ENCODE measurements at places on chromosomes 7 and 10.
A peak's percentile ranks its signal among the peaks of the same experiment; 100 is the strongest.

GRCh38 chr10:30445711-30446110 is 11.7 kb downstream of the MAP3K8 start:
- no peak for DNase-seq

GRCh38 chr10:95688648-95689047 is 5.1 kb downstream of the TCTN3 start:
- no peak for DNase-seq

- DNase-seq = no peak
These were observed 6.0 kb downstream of the FAM3C start for GRCh38 chr7:121390109-121390508.

GRCh38 chr7:108284349-108285002 is 154.3 kb upstream of the LAMB4 start:
- no peak for DNase-seq

DNA sequence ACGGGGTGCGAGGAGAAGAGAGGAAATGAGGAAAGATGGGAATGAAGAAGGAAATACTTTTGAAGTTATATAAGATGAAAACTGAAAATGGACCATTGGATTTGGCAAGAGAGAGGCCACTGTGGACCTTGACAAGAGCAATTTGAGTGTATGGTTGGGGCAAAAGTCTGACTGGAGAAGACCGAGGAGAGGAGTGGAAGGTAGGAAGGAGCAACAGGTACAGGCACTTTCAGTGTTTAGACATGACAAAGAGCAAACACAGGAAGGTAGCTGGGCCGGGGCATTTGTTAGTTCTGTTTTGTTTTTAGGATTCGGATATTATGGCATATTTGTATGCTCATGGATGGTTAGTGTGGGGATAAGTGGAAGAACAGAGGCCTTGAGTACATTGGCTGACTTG is 99.4 kb downstream of the TAF3 start:
- no peak for DNase-seq

- DNase-seq = no peak
These were observed 125.0 kb downstream of the FOXP2 start for GRCh38 chr7:114539575-114539974.

- no peak for DNase-seq
These were observed 897.8 kb upstream of the PHF14 start for GRCh38 chr7:10075866-10076265.

GRCh38 chr7:33726582-33726981 is 178.8 kb upstream of the BMPER start:
- no peak for DNase-seq

DNA sequence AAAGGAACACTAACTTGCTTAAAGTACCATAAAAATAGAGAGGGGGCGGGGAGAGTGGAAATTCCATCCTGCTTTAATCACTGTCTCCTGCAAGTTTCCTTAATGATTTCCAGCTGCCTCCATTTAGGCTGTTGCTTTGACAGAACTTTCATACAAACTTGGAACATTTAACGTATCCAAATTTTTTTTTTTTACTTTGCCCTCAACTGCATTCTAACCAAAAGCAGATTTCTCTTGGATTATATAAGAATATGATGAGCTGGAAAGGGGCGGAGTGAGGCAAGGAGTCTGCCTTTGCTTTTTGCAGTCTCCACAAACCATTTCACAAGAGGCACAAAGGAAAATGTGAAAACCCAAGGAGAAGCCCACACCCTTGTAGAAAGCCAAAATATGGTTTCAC is 46.6 kb upstream of the COL1A2 start:
- DNase-seq = no peak

DNA sequence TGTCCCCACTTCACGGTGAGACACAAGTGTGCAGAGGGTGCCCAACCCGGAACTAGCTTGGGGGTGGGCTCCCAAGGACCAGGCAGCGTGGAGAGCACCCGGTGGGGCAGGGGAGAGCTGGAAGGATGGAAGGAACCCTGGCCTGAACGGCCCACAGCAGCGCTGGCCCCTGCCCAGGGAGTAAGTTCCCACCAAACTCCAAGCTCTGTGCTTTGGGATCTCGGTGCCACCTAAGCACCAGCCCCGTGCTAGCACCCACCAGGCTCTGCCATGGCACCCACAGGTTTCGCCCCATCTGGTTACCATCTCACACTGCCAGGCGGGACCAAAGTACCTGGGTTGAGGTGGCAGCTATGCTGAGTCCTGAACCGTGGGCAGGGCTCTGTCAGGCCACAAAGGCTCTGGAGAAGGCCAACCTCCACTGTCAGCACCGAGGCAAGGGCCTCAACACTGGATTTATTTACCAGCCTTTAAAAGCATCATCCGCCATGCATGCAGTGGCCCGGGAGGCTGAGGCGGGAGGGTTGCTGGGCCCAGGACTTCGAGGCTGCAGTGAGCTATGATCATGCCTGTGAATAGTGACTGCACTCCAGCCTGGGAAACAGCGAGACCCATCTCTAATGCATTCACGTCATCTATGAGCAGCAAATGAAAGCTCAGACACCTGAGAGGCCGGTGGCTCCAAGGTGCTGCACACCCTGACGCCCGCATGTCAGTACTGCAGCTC is 16.0 kb downstream of the GPER1 start:
- no peak for DNase-seq

DNA sequence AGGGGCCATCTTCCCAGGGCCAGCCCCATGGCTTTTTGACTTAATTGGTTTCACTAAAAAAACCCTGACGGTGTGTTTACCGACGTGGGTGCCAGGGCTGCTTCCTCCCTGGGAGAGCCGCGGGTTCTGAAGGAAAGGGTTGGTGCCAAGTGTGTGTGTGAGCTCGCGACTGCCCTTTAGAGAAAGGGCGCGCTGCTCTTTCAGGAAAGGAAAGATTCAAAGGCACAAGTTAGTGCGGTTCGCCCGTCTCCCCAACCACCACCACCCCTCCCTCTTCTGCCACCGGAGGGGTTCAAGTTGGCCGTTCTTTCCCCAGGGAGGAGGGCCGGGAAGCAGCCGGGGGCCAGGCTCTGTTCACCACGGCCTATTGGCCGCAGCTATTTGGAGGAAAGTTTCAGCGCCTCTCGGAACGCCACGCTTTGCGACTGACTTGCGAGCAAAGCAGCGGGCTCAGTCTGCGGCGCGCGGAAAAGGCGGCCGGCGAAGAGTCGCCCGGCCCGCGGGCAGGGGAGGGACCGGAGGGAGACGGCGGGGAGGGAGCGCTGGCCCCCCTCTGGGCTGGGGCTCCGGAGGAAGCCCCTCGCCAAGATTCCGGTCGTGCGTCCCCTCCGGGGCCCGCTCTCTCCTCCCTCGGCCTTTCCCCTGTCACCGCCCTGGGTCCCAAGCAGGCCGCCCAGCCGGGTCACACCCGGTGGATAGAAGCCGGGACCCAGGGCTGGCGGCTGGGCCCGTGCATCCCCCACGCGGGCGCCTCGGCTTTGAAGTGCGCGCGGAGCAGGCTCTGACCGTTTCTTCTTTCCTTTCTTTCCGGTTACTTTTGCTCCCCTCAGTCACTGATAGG is 165.9 kb upstream of the PPP1R3A start:
- no peak for DNase-seq

GRCh38 chr10:80078448-80079311 is at the start of gene TMEM254:
TMEM254 (plus strand) TSS chr10:80078665; CDS start chr10:80078700, 35 bp downstream.
- peak; percentile 90 for DNase-seq

GRCh38 chr10:6700066-6700465 is 120.0 kb upstream of the PRKCQ start:
- no peak for DNase-seq

DNA sequence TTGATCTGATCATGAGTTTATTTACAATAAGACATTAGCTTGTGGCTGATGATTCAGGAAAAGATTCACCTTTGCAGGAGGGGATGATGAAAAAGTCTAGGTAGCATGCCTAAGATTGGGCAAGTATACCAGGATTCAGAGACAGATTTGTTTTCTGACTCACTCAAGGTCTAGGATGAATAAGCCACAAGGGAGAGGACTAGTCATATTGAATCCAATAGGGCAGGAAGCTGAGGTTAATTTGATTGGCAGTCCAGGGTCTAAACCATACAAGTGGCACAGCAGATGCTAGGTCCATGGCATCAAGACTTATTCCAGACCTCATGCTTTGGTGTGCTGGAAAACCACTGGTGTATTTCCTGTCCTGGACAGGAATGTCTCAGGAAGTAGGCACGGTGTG is 1133.4 kb downstream of the XPNPEP1 start:
- DNase-seq = no peak

GRCh38 chr7:34320926-34321661 is 336.9 kb upstream of the NPSR1 start:
- peak; percentile 18 for DNase-seq

DNA sequence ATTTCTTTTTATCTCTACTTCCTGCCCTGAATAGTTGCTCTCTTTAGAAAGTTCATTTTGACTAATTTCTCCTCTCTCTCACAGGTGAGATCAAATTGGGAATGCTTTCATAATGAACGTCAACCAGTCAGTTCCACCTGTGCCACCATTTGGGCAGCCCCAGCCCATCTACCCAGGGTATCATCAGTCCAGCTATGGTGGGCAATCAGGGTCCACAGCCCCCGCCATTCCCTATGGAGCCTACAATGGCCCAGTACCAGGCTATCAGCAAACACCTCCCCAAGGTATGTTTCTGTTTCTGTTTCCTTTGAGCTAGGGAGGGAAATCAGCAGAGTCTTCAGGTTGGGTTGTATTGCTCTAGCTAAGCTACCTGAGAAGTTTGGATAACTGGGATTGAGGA is 2.5 kb downstream of the SEC24C start:
- DNase-seq = no peak

DNA sequence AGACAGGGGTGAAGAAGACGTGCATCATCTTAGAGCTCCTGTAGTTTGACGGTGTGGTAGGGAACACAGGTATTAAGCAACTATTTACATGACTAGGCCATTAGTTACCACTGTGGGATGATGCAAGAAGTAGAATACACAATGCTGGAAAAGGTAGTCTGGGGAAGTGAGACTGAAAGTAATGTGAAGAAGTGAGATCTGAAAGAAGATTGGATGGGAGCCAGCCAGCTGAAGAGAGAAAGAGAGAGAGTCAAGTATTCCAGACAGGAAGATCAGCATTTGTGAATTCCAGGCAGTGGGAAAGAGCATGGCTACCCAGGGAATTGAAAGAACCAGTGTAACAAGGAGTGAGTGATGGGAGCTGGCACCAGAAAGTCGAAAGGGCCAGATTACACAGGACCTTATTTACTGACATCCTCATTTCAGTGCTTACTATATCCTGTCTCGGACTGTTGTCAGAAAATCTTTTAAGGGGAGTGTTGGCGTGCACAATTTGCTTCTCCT is 4.0 kb upstream of the CFAP58 start:
- DNase-seq = no peak

DNA sequence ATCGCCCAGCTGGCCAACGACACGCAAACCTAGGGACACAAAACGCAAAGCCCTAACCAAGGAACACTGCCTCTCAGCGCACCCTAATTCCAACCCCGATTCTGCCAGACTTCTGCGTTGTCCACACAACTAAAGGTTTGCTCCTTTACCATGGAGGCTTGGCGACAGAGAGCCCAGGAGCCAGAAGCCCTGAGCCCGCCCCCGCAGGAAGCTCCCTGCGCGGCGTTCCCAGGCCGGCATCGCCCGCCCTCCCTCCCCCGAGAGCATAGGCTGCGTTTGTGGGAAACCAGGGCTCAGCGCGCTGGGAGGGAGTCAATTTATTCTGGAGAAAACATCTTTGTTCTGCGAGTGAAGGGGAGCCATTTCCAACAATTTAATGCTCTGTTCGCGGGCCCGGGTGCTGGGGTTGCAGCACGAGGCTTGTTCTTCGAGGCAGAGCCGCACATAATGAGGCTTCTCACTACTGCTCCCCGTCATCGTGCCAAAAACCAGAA is 103.9 kb downstream of the GRID1 start:
- DNase-seq = no peak

DNA sequence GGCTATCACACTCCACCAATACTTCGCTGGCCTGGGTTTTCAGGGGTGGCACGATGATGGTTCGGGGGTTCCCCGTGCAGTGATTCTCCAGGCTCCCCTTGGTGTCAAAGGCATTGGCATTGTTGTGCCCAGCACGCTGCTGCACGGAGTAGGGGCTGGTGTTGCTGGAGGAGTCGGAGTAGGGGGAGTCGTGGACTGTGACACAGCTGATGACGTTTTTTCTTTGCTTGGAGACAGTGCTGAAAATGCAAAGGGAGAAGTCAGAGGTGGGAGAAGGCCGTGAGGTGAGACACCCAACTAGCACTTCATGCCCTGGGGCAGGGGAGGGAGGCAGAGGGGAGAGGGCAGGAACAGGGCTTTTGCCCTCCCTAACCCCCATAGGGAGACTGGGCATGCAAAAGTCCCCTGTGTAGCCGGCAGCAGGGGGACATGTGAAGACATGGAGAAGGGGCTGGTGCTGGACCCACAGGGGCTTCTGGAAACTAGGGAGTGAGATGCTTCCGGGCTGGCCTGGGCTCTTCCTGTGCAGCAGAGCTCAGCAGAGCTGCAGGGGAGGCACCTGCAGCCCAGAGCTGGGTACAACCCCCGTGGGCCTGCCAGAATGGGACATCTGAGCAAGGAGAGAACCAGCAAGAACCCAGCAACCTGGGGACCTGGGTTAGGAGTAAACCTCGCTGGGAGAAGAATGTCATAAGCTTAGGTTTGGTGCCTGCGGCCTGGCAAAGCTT is 60.5 kb downstream of the CLEC2L start:
- no peak for DNase-seq

GRCh38 chr7:86214734-86215133 is 429.0 kb upstream of the GRM3 start:
- DNase-seq = no peak

DNA sequence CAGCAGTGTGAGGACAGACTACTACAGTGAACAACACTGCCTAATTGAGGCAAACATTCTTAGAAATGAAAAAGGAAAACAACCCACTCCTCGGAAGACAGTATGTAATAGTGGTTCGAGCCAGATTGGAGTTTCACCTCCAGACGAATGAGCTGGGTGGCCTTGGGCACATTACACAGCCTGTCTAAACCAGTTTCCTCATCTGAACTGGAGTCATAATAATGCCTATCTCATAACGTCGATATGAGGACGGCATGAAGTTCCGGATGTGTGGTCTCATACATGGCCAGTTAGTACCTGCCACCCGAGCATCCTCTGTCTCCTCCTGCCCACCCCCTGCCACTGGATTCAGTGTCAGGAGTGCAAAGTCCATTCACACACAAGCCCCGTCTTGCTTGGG is 15.8 kb upstream of the FRMPD2 start:
- DNase-seq = no peak

DNA sequence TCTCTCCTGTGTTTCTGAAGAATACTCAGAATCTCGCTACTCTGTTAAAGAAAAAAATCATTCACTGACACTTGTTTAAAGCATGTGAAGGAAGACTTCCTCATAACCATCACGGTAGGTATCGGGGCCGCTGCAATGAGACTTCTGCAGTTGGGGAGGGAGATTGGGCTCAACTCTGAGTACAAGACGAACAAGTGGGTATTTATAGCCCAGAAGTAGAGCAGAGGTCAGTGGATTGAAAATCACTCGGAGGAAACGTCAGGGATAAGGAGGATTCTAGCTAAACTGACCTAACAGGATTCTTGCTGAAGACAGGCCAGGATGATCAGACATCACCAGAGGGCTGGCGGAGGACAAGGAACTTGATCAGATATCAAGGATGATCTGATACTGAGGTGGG is 33.3 kb downstream of the ITPRIP start:
- no peak for DNase-seq
